ENCODE measurements at places on chromosomes 7 and 10.

GRCh38 chr10:59375990-59376389 lies 13.6 kb upstream of the FAM13C start:
- DNase-seq = no peak

DNA sequence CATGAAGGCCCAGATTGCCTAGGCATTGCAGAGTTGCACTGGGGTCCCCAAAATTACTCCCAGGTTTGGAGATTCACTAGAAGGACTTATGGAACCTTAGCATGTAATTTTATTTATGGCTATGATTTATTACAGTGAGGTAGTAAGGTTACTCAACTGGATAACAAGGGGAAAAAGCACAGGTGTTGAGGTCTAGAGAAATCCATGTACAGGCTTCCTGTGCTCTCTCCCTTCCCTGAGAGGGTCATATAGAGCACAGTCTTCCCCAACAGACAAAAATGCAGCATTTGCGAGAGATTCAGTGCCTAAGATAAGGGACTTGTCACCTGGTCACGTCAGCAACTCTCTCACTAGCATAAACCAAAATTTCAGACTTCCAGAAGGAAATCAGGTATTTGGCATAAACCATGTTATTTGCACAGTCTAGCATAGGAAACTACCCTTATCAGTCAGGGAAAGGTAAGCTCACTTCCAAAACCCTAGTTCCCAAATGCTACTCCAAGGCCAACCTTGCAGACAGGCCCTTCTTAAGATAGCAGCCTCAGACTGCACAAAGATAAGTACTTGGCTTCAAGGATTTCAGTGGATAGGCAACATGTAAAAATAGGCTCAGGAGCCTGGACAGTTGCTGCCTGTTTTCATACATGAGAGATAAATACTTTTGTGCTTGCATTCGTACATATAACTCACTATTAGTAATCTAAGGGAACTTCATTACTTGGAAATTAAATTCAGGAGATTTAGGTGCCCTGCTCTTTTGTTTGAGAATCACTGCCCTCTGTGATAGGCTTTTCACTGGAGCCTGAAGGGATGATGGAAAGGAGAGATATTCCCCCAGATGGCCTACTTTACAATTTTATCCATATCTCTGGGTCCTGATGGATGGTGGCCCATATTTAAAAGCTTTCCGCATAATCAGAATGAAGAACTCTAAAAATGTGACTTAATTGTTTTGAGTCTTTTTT lies 378.4 kb upstream of the LRGUK start:
- DNase-seq = no peak

- no peak for DNase-seq
Measured at GRCh38 chr10:122170802-122171201, 100.3 kb upstream of the BTBD16 start.

GRCh38 chr7:12643644-12644043 lies 43.8 kb upstream of the ARL4A start:
- DNase-seq = no peak

Measured in common myeloid progenitor, CD34-positive (primary cell).